ENCODE measurements at places on chromosomes 5 and 9.

DNA sequence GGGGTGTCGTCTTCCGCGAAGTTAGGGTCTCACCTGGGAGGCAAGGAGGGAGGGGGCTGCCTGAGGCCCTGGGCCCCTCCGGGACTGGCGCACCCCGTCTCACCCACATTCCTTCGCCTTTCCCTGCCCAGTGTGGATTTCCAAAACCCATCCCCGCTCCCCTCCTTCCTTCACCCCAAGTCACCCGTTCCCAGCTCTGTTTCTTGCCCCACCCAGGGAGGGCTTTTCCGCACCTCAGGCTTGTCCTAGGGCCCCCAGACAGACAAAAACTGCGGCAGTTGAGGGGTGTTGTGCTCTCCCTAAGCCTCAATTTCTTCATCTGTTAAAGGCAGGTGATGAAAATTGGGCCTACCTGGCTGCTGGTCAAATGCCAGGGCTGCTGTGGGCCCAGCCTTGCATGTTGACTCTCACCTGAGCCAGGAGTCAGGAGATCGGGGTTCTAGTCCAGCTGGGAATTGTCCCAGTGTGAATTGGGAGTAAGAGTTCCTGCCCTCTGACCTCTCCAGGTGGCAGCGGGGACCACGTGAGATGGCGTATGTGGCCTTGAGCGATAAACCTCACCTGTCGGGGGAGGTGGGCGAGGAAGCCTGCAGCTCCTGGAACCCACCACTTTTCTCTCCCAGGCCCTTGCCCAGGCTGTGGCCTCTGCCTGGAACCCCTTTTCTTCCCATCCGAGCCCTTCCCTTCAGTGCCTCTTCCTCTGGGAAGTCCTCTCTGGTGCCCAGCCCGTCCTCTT is 143.4 kb upstream of the IER5L start:
- DNase-seq, result no peak

GRCh38 chr5:171166766-171167165 is 142.3 kb upstream of the TLX3 start:
- DNase-seq, result no peak

- DNase-seq, result no peak
Observed at GRCh38 chr9:37128051-37128450, 7.7 kb downstream of the ZCCHC7 start.

- no peak for DNase-seq
Observed at GRCh38 chr9:88829276-88829675, 162.0 kb upstream of the S1PR3 start.

- DNase-seq, result no peak
Observed at GRCh38 chr5:161190778-161191177, 338.8 kb upstream of the ATP10B start.

- no peak for DNase-seq
Observed at GRCh38 chr9:114311571-114312512, 11.1 kb upstream of the ORM1 start.

DNA sequence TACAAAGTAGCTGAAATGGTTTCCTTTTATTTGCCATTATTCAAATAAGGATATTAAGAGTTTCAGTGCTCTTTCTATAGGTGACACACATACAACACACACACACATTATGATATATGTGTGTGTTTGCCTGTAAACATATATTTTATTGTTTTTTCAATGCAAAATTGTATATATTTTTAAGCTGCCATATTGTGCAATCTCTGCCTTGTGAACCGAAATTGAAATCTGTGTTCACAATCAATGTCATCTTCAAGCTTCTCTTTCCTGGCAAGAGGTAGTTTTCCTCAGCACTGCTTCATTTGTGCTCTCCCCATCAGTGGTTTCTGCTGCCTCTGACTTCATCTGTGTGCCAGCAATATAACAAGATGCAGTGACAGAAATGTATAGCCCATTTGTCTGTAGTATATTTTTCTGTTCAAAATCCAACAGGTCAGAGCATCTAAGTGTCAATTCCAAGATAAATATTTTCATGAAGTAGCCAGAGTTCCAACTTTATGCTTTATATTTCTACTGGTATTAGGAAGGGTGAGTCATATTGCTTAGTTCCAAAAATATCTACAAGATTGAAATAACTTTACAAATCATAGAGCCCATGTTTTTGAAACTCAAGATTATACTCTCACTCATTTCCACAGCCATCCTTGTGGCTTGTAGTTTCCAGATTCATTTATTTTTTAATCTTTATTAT is 1704.8 kb upstream of the CDH9 start:
- DNase-seq, result no peak

GRCh38 chr5:6767481-6768063 is 54.3 kb downstream of the TENT4A start:
- no peak for DNase-seq

GRCh38 chr5:176578391-176578808 is 29.3 kb downstream of the CDHR2 start:
- DNase-seq, result no peak

DNA sequence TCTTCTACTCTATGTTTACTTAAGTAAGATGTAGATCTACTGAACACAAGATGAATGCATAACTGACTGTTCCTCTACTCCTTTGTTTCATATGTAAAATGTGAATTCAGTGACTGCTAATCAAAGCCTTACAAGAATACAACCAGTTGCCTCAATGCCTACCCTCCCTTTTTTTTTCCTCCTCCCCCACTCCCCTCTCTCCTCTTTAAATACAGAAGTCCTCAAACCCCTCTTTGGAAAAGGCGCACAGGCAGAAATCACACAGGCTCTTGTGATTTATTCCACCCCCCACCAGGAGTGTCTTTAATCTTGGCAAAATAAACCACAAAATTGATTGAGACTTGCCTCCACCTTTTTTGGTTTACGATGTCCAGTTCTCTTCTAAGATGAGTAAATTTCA is 398.5 kb downstream of the DMAC1 start:
- no peak for DNase-seq

DNA sequence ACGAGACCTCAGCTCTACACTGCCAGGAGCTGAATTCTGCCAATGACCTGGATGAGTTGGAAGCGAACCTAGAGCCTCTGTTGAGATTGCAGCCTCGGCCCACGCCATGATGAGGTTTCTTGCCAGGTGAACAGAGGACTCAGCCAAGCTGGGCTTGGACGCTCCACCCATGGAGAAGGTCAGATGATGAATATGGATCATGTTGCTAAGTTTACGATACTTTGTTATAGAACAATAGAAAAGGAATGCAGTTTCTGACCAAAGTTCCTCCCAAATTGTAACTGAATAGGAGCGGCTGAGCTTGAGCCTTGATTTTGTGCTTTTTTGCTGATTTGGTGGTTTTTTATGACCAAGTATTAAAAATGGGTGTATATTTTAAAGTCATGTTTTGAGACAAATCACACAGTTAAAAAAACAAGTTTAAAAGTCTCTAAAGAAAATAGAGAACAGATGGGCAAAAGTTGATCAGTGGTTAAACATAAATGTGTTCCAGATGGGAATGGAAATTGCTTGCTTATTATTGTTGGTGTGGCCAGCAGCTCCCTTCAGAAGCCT is 32.9 kb downstream of the ROPN1L start:
- peak; percentile 26 for DNase-seq

GRCh38 chr5:112923148-112923917 is 1.3 kb upstream of the REEP5 start:
- no peak for DNase-seq

DNA sequence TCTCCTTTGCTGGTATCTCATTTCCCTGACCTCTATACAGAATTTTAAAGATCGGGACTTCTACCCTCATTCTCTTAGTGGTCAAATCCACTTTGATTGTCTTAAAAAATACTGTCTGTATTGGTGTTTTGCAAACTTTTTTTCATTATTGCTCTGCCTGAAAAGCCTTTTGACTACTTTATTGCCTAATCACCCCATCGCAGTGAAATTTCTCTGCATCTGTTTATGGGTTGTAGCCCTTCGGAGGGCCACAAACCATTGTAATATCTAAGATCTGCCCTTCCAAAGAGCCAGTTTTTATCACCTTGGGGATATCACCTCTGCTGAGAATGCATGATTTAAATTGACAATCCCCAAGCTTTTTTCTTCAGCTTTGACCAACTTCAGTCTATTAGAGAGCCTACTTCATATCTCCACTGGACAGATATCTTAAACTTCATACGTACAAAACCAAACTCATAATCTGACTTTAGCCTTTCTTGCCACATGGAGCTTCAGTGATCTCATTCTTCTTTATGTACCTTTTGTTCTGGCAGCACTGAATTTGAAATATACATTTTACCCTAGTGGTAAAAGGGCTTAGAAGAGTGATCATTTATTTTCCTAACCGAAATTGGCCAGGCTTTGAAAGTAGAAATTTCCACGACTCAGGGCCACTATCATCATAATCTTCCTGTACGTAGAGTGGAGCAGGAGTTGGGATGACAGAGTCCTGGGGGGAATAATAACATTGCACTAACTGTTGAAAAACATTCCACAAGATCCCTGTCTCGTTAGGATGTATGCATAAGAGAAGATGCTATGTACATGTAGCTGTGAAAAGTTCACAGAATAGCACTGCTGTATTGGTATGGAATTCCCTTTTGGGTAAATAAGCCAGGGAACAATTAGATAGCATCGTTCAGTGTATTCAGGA is 21.4 kb downstream of the KIF2A start:
- no peak for DNase-seq

- DNase-seq, result no peak
Observed at GRCh38 chr5:32536246-32536645, 49.1 kb upstream of the SUB1 start.

DNA sequence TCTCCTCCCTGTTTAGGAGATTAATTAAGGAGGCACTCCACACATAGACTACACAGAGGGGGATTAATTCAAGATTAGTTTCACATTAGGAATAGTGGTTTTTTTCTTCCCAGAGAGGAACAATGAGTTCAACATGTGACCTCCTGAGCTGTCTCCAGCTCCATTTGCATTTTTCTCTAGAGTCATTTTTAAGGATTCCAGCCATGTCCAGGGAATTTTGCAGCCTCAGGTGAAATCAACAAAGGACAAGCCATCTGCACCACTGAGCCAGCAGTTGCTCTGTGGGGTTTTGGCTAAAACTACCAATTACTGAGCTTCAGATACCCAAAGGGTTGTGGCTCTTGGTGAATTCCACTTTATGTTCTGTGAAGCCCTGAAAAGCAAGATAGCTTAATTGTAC is 258.5 kb upstream of the PPP1R2B start:
- no peak for DNase-seq

DNA sequence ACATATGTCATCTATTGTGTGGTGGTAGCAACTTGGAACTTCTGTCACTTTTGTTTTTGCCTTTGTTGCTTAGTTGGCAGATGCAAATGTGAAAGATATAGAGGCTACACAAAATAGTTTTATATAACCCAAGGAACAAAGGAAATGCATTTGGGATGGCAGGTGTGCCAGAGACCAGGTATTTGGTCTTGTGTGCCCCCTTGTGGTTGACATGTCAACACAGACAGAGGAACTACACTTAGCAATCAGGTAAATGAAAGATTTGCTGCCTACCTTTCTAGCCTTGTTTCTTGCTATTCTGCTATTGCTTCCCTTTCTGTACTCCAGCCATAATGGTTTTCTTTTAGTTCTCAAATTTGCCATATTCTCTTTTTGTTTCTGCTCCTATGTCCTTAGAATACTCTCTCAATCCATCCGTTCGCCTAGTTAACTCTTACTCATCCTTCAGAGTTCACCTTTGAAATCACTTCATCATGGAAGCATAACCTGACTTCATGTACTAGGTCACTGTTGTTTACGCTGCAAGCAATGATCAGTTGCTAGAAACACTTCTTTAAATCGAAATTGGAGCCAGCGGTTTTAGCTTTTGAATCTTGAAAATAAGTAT is 119.5 kb downstream of the TRPM3 start:
- DNase-seq, result no peak

- no peak for DNase-seq
Observed at GRCh38 chr9:84668196-84669012, 1.1 kb upstream of the NTRK2 start.

DNA sequence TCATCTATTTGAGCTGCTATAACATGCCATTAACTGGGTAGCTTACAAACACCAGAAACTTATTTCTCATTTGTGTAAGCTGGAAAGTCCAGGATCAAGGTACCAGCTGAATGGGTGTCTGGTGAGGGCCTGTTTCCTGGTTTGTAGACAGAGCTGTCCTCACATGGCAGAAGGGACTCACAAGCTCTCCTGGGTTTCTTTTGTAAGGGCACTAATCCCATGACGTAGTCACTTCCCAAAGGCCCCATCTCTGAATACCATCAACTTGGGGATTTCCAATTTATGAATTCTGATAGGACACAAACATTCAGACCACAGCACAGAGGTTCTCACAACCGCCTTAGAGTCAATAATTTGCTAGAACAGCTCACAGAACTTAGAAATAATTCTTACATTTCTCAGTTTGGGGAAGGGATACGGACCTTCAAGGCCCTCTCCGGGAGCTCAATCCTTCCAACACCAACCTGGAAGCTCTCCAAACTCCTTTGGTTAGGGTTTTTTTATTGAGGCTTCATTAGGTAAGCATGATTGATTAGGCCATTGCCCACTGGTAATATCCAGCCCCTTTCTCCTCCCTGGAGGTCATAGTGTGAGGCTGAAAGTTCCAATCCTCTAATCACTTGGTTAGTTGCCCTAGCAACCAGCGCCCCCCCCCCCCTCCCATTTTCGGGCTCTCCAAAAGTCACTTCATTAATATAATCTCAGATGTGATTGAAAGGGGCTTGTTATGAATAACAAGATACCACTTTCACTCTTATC is 7.6 kb upstream of the DNAJA1 start:
- no peak for DNase-seq

DNA sequence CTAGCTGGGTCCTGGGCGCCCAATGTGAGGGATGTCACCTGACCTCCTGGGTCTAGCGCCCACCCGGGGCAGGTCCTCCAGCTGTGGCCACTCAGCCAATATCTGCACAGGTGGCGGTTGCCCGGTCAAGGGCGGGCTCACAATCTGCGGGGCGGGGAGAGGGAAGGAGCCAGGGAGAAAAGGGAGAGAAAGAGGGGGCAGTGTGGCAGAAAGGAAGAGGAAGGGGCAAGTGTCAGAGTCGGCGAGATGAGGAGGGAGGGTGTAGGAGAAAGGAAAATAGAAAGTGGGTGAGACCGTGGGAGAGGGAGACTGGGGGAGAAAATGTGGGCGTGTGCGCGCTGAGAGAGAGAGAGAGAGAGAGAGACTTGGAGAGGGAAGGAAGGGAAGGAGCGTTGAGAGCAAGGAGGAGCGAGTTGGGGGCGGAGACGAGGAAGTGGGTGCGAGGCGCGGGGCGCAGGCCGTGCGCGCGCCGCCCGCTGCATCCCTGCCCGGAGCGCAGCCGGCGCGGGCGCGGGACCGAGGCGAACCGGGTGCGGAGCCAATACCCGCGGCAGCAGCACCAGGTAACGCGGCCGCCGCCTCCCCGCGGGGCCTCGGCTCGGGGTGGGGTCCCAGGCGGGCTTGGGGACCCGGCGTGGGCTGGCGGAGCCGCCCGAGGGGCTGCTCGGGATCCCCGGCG is at the start of gene HRH2:
Gene HRH2 (plus strand): TSS at position 479 of the 679 bp plus-strand sequence. CDS start 25,163 bp downstream, outside the sequence.
- no peak for DNase-seq

- DNase-seq, result no peak
Observed at GRCh38 chr5:58262226-58262625, 197.7 kb downstream of the PLK2 start.
